Prostate gland (tissue), 2 donors: ENCODE measurements at places on chromosomes 3 and 15. TPM values are rescaled to one million over a fixed set of nuclear protein-coding genes. Genes with fewer than 3 reads are reported as not detected.

GRCh38 chr3:61669668-61670299 lies 108.4 kb downstream of the PTPRG start:
- no peaks in the 10 kb centered on the region for H3K36me3 ChIP-seq
- no peak overlapping the region for H3K27ac ChIP-seq
- no peaks in the 10 kb centered on the region for H3K27me3 ChIP-seq
- no peaks in the 10 kb centered on the region for H3K4me1 ChIP-seq
- no peak overlapping the region for H3K4me3 ChIP-seq

ZNF662 gene
- 15.5 TPM for total RNA-seq

GRCh38 chr15:51727141-51727897 lies 10.1 kb downstream of the LYSMD2 start:
- H3K4me1 ChIP-seq: peaks cover 5% of the 10 kb centered on the region
- H3K27ac ChIP-seq: no peak overlapping the region
- DNase-seq: no peak
- H3K36me3 ChIP-seq: no peaks in the 10 kb centered on the region
- H3K27me3 ChIP-seq: no peaks in the 10 kb centered on the region
- H3K4me3 ChIP-seq: no peak overlapping the region

DNA sequence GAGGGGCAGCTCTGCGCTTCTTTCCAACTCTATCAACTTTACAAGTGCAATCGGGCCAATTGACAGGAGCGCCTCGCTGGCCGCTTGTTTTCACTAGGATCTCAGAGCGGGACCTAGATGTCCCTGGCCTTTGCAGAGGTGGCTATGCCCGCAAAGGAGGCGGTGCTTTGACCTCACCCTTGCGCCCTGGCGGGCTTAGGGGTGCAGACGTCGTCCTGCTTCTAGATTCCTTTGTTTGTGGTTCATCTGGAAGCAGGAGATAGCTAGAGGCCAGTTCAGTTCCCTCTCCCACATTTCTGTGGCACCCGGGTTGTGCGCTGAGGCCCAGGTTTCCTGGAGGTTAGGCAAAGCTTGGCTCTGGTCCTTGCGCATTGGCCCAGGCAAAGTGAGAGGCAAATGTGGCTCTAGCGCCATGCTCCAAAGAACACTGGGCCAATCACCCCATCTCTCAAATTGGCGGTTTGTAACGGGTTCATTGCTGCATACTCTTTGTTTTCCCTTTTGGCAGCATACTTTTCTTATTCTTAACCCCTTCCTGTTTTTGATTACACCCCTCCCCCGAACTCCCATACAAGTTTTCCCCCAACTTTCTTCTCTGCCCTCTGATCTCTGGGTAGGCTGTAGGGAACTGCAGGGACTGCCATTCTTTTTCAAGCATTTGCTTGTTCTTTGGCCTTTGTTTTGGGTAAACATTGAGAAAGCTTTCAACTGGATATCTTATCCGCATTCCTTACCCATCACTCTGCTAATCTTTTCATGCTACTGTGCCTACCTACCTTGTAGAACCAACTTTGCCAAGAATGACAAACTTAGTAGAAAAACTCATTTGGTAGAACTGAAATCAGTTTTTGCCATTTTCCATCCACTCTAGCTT lies 1.4 kb downstream of the PPM1L start:
- no peak for DNase-seq
- H3K4me1 ChIP-seq: peaks cover 6% of the 10 kb centered on the region
- no peaks in the 10 kb centered on the region for H3K36me3 ChIP-seq
- H3K4me3 ChIP-seq: peak overlapping the region; percentile 68
- H3K27me3 ChIP-seq: no peaks in the 10 kb centered on the region

DNA sequence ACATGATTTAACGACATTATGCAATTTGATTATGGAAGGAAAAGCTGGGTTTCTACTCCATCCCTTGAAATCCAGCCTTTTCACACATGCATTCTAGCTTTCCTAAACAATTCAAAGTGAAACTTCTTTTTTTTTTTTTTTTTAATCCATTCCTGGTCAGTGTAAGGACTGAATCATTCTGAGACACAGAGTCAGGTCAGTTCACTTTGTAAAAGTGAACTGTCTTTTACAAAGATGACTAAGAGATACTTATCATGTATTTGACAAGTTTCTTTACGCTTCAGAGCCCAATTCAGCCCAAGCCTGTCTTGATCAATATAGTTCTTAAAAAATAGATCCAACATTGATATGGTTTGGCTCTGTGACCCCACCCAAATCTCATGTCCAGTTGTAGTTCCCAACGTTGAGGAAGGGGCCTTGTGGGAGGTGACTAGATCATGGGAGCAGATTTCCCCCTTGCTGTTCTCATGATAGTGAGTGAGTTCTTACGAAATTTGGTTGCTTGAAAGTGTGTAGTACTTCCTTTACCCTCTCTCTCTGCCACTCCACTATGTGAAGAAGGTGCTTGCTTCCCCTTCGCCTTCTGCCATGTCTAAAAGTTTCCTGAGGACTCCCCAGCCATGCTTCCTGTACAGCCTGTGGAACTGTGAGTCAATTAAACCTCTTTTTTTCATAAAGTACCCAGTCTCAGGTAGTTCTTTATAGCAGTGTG lies 345.6 kb upstream of the THBS1 start:
- H3K4me1 ChIP-seq: no peaks in the 10 kb centered on the region
- no peaks in the 10 kb centered on the region for H3K36me3 ChIP-seq
- H3K27me3 ChIP-seq: no peaks in the 10 kb centered on the region
- H3K27ac ChIP-seq: no peak overlapping the region

IQCF5 gene
- total RNA-seq: 2.0 TPM

DNA sequence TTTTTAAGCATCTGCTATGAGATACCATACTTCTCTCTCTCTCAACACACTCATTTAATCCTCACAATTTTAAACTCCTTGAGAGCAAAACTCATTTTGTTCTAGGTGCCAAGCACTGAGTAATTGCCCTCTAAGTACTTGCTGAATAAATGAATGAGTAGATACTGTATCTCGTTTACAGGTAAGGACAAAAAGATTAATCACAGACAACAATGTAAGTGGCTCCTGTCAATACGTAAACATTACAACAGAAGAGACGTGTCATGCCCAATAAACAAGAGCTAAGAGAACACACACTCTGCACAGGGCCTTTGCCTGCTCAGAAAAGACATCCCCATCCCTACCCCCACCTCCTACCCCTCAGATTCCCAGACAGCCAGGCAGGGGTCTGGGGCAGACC lies 59.8 kb downstream of the CHSY1 start:
- no peaks in the 10 kb centered on the region for H3K27me3 ChIP-seq
- H3K4me3 ChIP-seq: no peak overlapping the region
- DNase-seq: no peak
- peak overlapping the region; percentile 75 for H3K27ac ChIP-seq

OCA2 gene
- 3.7 TPM for total RNA-seq

DNA sequence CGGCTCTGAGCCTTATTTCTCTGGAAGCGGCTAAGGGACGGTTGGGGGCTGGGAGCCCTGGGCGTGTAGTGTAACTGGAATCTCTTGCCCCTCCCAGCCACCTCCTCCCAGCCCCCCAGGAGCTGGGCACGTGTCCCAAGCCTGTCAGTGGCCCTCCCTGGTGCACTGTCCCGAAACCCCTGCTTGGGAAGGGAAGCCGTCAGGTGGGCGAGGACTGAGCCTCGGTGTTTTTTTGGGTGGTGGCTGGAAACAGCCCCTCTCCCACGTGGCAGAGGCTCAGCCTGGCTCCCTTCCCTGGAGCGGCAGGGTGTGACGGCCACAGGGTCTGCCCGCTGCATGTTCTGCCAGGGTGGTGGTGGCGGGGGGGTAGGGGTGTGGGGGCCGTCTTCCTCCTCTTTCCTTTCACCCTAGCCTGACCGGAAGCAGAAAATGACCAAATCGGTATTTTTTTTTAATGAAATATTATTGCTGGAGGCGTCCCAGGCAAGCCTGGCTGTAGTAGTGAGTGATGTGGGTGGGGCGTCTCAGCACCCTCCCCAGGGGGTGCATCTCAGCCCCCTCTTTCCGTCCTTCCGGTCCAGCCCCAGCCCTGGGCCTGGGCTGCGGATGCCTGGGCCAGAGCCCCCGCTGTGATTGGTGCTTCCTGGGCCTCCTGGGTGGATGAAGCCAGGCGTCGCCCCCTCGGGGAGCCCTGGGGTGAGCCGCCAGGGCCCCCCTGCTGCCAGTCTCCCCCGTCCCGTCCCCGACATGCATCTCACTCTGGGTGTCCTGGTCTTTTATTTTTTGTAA lies 58.8 kb upstream of the GOLGA8A start:
- no peak overlapping the region for H3K4me3 ChIP-seq
- H3K36me3 ChIP-seq: no peaks in the 10 kb centered on the region
- H3K27me3 ChIP-seq: peaks cover 23% of the 10 kb centered on the region
- no peaks in the 10 kb centered on the region for H3K4me1 ChIP-seq
- no peak overlapping the region for H3K27ac ChIP-seq
- no peak for DNase-seq

DNA sequence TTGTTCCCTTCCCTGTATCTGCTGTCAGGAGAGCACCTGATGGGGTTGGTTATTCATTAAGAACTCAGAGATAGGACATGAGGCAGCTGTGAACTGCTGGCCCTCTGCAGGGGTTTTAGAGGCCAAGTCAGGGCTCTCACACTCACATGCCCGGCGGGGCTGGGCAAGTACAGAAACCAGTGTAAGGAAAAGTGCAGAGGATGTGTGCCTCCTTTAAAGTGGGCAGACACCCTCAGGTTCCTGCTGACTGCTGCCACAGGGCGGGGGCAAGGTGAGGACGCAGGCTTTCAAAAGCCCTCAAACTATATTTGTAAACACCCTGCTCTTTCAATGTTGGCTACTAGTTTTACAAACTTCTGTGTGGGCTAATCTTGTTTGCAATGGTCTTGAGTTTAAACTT lies 22.4 kb downstream of the CXCR6 start:
- peaks cover 3% of the 10 kb centered on the region for H3K36me3 ChIP-seq
- no peak for DNase-seq
- H3K4me3 ChIP-seq: no peak overlapping the region
- no peaks in the 10 kb centered on the region for H3K4me1 ChIP-seq
- no peak overlapping the region for H3K27ac ChIP-seq

UACA gene
- 35.2 TPM for total RNA-seq

DNA sequence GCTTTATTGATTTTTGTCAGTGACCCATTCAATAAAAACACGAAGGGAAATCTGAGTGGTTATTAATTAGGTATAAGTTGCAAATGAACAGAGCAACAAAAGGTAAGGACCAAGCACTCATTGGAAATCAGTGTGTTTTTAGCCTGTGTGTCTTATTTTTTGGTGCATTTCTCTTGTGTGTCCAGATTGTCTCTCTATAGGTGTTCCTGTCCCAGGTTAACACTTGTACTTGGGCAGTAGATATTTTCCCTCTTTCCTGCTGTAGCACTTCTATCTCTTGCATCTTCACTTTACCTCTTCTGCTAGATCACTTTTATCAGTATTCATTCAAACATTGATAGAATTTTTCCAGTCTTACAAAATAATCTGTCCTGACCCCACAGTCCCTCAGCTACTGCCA lies 37.0 kb downstream of the MAPK6 start:
- no peak for DNase-seq
- no peaks in the 10 kb centered on the region for H3K4me1 ChIP-seq
- no peak overlapping the region for H3K27ac ChIP-seq
- peaks cover 4% of the 10 kb centered on the region for H3K36me3 ChIP-seq

GRCh38 chr3:50410185-50410584 lies 50.9 kb upstream of the TMEM115 start:
- H3K27me3 ChIP-seq: no peaks in the 10 kb centered on the region
- no peaks in the 10 kb centered on the region for H3K36me3 ChIP-seq
- no peak overlapping the region for H3K4me3 ChIP-seq

ATOSA gene
- 81.6 TPM for total RNA-seq
